ENCODE measurements at places on chromosomes 4 and X. TPM values are rescaled to one million over a fixed set of nuclear protein-coding genes. Genes with fewer than 3 reads are reported as not detected.
A peak's percentile ranks its signal among the peaks of the same experiment; 100 is the strongest.

Gene NONO
- 605 TPM for total RNA-seq

Gene SATL1
- total RNA-seq: not detected

Gene MTMR8
- 4.2 TPM for total RNA-seq

- no peak overlapping the region for H3K27ac ChIP-seq
- H3K27me3 ChIP-seq: no peaks in the 10 kb centered on the region
- H3K36me3 ChIP-seq: no peaks in the 10 kb centered on the region
- no peak for DNase-seq
Measured at GRCh38 chrX:46994096-46994495, 81.9 kb downstream of the JADE3 start.

- H3K27me3 ChIP-seq: no peaks in the 10 kb centered on the region
- no peaks in the 10 kb centered on the region for H3K4me1 ChIP-seq
- H3K27ac ChIP-seq: no peak overlapping the region
- no peak for DNase-seq
- no peak overlapping the region for H3K4me3 ChIP-seq
Measured at GRCh38 chrX:16797358-16797757, 11.1 kb downstream of the TXLNG start.

DNA sequence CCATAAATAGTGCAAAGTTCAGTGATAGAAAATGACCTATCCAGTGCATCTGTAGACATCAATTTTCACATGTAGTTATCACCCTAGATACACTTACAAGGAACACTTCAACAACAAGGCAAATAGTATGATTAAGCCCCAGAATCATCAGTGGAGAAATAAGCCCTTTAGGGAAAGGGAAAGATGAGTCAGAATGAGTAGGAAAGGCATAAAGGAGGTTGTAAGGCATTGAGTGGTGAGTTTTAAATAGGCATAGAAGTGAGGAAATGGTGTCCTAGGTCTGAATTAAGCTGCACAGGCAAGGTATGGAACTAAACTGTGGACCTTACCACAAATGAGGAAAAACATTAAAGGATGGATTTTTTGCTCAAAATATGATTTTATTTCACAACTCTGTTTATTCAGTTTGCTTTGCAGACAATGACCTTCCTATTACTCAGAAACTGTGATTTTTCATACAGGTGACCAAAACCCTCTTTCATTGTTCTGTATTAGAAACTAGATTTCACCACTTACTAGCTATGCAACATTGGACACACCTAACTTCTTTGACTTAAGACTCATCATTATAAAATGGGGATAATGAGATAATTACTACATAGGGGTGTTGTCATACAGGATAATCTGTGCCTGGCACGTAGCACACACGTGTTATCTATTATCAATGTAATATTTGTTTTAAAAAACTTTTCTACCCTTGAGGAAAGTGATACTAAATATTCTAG is 57.0 kb upstream of the MAP9 start:
- no peak for DNase-seq
- peaks cover 2% of the 10 kb centered on the region for H3K4me1 ChIP-seq
- H3K36me3 ChIP-seq: no peaks in the 10 kb centered on the region
- peaks cover 5% of the 10 kb centered on the region for H3K27me3 ChIP-seq

- H3K27ac ChIP-seq: no peak overlapping the region
- H3K4me1 ChIP-seq: no peaks in the 10 kb centered on the region
- no peaks in the 10 kb centered on the region for H3K27me3 ChIP-seq
- H3K36me3 ChIP-seq: no peaks in the 10 kb centered on the region
- H3K4me3 ChIP-seq: no peak overlapping the region
Measured at GRCh38 chrX:140815868-140816267, 106.3 kb downstream of the LINC00632 start.

- H3K4me1 ChIP-seq: peaks cover 38% of the 10 kb centered on the region
- peak overlapping the region; percentile 97 for H3K4me3 ChIP-seq
- H3K27ac ChIP-seq: peak overlapping the region; percentile 97
- H3K27me3 ChIP-seq: no peaks in the 10 kb centered on the region
Measured at GRCh38 chrX:12979616-12980015, 4.7 kb downstream of the TMSB4X start.

- H3K27me3 ChIP-seq: no peaks in the 10 kb centered on the region
- no peak overlapping the region for H3K27ac ChIP-seq
- H3K4me1 ChIP-seq: no peaks in the 10 kb centered on the region
- no peaks in the 10 kb centered on the region for H3K36me3 ChIP-seq
Measured at GRCh38 chr4:107317611-107318010, 281.5 kb upstream of the DKK2 start.

DNA sequence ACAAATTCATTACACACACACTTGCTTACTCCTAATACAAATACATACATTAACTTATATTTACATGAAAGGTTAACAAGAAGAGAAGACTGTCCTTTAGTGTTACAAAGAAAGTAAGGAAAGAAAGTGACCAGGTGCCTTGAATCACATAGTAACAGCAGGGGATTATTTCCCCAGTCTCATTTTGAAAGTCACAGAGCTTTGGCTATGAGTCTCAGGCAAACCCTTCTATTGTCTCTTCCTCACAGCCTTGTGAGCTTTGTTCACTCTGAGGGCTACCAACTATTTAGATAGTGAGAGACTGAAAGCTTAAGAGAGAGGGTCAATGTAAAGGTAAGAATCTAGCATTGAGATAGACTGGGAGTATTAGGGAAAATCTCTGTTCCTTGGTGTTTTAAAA is 161.6 kb downstream of the NPNT start:
- no peak for DNase-seq
- no peaks in the 10 kb centered on the region for H3K27me3 ChIP-seq
- no peaks in the 10 kb centered on the region for H3K36me3 ChIP-seq
- no peak overlapping the region for H3K4me3 ChIP-seq
- H3K4me1 ChIP-seq: no peaks in the 10 kb centered on the region

DNA sequence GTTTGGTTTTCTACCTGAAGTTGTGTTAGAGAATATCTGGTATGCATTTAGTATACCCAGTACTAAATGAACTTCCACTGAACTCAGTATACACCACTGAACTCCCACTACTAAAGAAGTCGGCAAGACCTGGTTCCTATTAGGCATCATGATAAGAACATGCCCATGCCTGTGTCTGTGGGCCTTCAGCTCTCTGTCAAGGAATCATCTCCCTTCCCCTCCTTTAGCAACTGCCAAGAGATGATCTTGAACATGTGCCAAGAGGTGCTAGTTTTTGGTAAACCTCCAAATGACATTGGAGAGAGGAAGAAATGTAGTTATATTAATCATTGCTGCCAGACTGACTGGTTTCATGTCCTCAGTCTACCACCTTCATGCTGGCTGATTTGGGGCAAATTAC is 113.2 kb downstream of the ATP10D start:
- no peaks in the 10 kb centered on the region for H3K36me3 ChIP-seq
- no peak overlapping the region for H3K4me3 ChIP-seq
- H3K27ac ChIP-seq: no peak overlapping the region
- no peaks in the 10 kb centered on the region for H3K27me3 ChIP-seq

DNA sequence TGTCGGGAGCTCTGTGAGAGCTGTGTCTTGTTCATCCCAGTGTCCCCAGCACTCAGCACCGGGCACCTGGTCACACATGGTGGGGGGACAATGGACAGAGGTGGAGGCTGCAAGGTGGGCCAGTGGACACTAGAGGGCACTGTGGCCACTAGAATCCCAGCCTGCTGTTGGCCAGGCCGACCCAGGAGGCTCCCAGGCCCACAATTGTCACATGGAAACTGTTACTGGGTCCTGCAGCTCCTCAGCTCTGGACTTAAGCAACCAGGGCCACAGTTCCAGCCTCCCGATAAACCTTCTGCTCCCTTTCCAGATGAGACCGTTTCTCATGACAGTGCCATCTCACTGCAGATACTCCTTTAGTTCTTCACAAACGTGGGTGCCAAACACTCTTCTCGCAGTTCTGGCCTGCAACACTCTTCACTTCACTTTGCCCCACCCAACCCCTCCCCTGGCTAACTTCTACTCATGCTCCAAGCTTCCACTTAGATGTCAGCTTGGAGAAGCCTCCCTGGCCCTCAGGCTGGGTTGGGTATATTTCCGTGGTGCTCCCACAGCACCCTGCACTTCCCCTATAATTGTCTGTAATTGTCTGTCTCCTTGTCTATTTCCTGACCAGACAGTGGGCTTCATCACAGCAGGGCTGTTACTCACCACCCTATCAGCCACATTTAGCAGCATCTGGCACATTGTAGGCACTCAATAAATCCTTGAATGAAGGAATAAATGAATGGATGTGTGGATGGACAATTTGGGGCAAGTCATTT is 3.5 kb upstream of the IQSEC2 start:
- peak; percentile 83 for DNase-seq
- H3K4me3 ChIP-seq: no peak overlapping the region
- H3K27me3 ChIP-seq: no peaks in the 10 kb centered on the region
- peaks cover 14% of the 10 kb centered on the region for H3K4me1 ChIP-seq
- no peak overlapping the region for H3K27ac ChIP-seq

DNA sequence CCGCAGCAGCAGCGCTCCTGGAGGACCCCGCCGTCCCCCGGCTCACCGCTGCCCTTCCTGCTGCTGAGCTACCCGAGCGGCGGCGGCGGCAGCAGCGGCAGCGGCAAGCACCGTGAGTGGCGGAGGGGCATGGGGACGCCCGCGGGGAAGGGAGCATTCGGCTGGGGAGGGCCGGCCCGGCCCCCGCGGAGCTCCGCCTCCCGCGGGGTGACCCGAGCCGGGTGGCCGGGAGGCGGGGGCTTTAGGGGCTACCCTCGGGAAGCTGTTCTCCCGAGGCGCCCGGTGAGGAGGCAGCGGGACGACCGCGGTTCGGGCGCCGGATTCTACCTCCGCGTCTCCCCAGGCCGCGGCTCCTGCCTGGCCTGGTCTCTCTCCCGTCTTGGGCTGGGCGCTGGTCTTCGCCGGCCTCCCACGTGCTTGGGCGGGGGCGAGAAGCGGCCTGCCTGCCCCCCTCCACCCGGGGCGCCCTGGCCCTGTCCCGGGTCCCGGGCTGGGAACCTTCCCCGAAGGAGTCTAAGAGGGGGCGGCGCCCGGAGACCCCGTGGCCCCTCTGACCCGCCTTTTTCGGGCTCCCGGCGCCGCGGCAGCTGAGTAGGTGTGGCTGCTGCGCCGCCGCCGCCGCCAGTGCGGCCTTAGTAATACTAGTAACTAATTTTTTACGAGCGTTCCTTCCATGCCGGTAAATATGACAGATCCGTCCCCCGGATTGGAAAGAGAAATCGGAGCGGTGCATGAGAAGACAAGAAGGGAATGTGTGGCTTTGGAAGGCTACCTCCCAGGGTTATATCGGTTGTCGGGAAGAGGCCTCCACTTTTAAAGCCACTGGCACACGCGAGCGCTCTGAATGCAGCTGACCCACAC is 16.4 kb upstream of the RUFY3 start:
- H3K4me3 ChIP-seq: peak overlapping the region; percentile 95
- H3K4me1 ChIP-seq: peaks cover 24% of the 10 kb centered on the region
- peak; percentile 90 for DNase-seq
- no peaks in the 10 kb centered on the region for H3K27me3 ChIP-seq
- no peaks in the 10 kb centered on the region for H3K36me3 ChIP-seq

GRCh38 chr4:33886356-33886755 is 2358.0 kb downstream of the ARAP2 start:
- H3K4me1 ChIP-seq: no peaks in the 10 kb centered on the region
- DNase-seq: no peak
- no peak overlapping the region for H3K4me3 ChIP-seq

DNA sequence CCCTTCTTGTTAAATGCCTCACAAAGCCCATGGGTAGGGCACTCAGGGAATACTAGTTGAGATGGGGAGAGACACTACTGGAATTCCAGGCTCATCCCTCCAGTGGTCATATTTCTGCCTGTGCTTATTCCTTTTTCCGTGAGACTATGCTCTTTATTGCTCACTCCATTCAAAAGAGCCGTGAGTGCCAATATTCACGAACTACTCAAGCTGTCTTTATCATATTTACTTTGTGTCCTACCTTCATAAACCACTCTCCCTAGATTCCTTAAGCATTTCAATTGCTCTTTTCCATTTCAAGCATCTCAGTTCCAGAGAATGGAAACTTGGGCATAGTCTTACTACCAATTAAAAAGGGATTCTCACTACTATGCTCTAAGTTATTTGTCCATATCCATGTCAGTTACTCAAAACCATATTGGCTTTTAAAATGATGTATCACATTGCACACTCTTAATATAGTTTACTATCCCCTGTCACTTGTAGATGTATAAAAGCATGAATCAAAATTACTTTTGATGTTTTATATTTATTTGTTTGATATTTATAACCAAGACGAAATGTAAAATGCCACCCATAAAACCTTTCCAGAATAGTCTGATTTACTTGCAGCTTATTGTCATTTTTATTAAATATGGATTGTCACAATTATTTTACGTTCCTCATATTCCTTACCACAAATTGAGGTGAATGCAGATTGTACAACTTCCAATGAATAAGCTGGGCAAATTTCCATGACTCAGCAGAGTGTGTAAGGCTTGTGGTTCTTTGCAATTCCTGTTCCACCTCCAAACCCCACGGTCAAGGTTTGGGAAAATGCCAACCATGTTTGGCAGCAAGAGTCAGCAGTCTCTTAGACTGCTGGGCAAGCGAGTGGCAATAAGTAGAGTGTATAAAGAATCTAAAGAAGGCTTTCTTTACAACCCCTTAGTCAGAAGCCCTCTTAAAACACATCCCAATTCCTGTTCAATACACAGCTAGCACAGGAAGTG is 24.4 kb downstream of the ENOX2 start:
- H3K27me3 ChIP-seq: no peaks in the 10 kb centered on the region
- H3K4me3 ChIP-seq: no peak overlapping the region
- peaks cover 5% of the 10 kb centered on the region for H3K4me1 ChIP-seq
- no peak for DNase-seq
- no peak overlapping the region for H3K27ac ChIP-seq
- peaks cover 4% of the 10 kb centered on the region for H3K36me3 ChIP-seq

- H3K27ac ChIP-seq: peak overlapping the region; percentile 93
- peaks cover 30% of the 10 kb centered on the region for H3K36me3 ChIP-seq
- peaks cover 21% of the 10 kb centered on the region for H3K4me1 ChIP-seq
- DNase-seq: peak; percentile 83
Measured at GRCh38 chr4:25234390-25235370, 847 bp downstream of the PI4K2B start.

- DNase-seq: no peak
- peak overlapping the region; percentile 18 for H3K27ac ChIP-seq
Measured at GRCh38 chr4:2850966-2851798, 7.5 kb downstream of the ADD1 start.

DNA sequence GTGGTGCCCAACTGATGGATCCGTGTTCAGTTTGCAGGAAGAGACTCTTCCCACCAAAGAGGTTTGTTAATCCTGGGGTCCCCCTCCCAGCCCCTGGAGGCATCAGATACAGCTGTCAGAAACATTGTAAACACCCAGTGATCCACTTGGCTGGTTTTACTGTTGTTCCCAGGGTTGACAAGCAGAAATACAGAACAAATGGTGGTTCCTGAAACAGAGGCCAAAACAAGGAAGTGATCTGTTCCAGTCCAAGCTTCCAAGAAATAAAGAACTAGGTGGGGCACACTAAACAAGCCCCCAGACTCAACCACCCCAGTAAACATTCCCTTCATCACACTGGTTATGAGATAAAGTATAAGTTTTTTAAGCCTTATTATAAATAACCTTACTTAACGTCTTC is 1.4 kb downstream of the TMLHE start:
- no peak overlapping the region for H3K27ac ChIP-seq
- peak overlapping the region; percentile 92 for H3K4me3 ChIP-seq
- H3K4me1 ChIP-seq: peaks cover 12% of the 10 kb centered on the region
- H3K27me3 ChIP-seq: no peaks in the 10 kb centered on the region
- DNase-seq: no peak
- H3K36me3 ChIP-seq: peaks cover 18% of the 10 kb centered on the region
